ENCODE measurements at places on chromosomes 6 and 20. TPM values are rescaled to one million over a fixed set of nuclear protein-coding genes. Genes with fewer than 3 reads are reported as not detected.

GRCh38 chr6:111603685-111604084, 2.0 kb downstream of the TRAF3IP2 start:
- DNase-seq = no peak

- DNase-seq = no peak
These were observed 397.3 kb upstream of the NRSN1 start for GRCh38 chr6:23728707-23729106.

DNA sequence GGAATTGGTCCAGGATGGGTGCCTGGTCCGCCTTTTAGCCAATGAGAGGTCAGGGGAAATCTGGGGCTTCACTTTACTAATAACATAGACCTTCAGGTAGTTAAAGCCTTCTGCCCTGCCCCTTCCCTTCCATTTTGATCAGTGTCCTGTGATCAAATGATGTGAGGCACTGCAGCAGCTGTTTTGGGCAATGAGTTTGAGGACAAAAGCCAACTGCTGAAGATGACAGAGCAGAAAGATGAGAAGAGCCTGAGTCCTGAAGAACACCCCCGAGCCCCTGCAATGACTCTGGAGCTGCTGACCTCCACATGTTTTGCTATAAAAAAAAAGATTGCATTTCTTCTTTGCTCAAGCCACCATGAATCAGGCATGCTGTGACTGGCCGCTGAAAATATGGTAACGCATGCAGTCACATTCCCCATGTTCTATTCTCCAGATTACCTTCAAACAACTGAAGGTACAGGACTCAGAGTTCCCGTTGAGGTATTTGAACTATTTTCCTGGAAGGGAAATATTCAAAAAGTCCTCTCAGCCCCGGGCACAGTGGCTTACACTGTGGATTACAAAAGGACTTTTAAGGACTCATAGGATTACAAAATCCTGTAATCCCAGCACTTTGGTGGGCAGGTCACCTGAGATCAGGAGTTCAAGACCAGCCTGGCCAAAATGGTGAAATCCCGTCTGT, 45.7 kb upstream of the B4GALT5 start:
- no peak for DNase-seq

GRCh38 chr6:70312165-70312745, 9.4 kb upstream of the COL9A1 start:
- no peak for DNase-seq

DNA sequence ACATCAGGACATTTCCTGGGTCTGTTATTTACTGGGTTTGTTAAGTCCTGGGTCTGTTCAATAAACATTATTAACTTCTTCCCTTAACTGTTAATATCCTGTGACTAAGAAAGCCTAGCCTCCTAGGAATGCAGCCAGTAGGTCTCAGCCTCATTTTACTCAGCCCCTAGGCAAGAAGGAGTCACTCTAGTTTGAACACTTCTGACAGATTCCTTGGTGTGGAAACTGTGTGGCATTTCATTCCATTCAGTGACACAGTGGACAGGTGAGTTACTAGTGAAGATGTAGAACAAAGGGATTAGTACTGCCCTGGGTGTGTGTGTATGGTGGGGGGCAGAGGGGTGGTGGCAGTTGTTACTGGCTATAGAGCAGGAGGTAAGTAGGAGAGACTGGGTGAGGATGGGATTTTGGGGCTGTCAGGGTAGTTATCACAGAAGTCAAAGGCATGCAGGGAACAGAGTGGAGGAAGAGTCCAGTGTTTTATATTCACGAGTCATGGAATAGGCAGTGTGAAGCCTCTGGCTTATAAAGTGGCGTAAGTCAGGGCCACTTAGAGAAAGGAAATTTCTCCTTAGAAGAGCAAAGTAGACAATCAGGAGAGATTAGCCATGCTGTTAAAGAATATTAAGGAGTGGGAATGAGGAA, 28.4 kb downstream of the RNF182 start:
- no peak for DNase-seq

GRCh38 chr6:156851454-156851921, 74.3 kb downstream of the ARID1B start:
- no peak for DNase-seq

DNA sequence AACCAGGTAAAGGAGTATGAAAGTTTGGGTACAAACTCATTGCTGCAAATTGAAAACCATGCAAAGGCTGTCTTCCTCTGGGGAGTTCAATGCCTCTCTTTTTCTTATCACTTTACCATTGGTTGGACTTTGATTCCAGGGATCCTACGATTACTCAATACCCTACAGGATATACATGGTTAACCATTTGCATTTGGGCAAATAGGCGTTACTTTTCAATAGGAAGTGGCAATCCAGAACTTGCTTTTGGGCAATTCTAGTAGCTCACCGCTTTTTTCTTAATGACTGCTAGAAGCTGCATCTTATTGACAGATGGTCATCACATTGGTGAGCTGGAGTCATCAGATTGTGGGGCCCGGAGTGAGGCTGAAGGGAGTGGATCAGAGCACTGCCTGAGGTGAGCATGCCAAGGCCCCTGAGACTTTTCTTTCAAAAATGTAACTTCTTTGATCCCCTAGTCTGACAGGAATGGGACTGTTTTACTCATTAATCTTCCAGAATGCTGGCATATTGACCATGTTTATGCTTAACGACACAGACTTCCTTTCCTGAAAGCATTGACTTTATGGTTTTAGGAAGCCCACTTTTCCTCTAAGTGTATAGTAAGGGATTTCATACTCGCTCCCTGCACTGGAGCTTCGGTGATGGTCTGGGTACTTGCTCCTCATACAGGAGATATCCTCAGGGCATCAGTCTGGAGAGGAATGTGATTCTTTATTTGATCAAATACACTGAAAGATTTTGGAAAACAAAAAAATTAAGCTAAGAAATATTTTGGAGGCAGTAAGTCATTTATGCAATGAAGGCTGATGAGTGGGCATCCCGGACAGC, at the start of gene CCR6:
TSS of gene CCR6 (plus strand) at position 270 of the 831 bp plus-strand sequence. CDS start 13,039 bp downstream, outside the sequence.
- no peak for DNase-seq

DNA sequence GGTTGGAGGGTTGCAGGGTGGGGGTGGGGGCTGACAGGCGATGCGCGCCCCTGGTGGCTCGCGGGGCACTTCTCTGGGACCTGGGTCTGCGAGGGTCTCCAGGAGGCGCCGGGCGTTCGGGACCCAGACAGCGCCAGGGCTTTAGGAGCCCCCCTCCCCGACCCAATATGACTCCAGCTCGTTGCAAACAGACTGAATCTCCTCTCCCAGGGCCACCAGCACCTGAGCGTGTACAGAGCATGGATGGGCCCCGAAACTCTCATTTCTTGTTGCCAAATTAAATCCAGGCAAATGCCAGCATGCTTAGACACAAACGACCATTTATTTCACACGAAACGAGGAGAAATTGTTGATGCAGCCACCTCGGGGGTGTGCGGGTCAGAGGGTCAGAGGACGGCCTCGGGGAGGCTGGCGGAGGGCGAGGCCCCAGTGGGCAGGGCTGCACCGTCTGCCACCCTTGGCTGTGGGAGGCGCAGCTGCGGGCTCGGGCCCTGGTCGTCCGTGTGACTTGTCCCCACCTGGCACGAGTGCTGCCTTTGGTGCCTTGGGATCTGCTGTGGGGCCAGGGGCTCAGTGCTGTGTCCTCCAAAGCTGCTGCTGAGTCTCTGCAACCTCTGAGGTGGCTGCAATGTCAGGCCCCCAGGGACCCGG, 20.9 kb upstream of the GATA5 start:
- no peak for DNase-seq

- DNase-seq = no peak
These were observed 54.8 kb downstream of the ADAT2 start for GRCh38 chr6:143395699-143396098.

GRCh38 chr6:36544228-36544627, 3.1 kb downstream of the STK38 start:
- DNase-seq = no peak

- DNase-seq = no peak
These were observed 170.2 kb downstream of the PACRG start for GRCh38 chr6:162898011-162898410.

- DNase-seq = no peak
These were observed 67.1 kb downstream of the TFAP2A start for GRCh38 chr6:10347561-10348327.

GRCh38 chr6:75896526-75896925, 147.5 kb downstream of the MYO6 start:
- no peak for DNase-seq

DNA sequence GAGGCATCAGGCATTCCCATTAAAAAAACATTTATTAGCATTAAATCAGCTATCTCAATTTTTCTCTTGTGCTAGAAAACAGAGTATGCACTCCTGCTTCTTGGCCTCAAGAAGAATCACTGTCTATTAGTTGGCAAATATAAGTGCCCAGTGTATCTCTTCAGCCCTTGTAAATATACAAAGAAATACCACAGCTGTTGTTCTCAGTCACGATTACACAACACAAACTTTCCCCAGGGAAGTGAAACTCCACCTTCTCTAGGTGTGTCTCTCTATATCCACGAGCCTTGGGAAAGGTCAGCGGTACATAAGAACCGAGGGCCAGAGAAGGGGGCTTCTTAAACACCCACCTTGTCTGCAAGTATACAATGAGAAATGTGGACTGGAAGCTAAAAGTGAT, 194.7 kb downstream of the PKHD1 start:
- no peak for DNase-seq

- DNase-seq = no peak
These were observed 5.9 kb upstream of the TUBB2A start for GRCh38 chr6:3163248-3163594.

DNA sequence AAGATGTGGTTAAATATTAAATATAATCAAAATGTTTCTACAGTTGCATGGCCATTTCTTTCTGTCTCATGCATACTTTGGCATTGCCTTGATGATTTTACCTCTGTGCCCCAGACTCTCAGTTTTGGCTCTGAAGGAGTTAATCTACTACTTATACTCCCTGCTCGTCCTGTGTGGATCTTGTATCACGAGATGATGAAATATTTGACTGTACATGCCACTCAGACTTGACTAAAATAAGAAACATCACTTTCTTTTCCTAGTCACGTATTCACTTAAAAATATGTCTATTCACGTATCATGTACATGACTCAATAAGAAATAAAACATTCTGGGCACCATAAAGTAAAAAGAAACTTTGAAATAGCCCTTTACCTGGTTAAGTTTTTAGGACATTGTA, 397.7 kb downstream of the RFPL4B start:
- DNase-seq = no peak

- DNase-seq = no peak
These were observed 35.9 kb upstream of the PRL start for GRCh38 chr6:22332711-22333110.

DNA sequence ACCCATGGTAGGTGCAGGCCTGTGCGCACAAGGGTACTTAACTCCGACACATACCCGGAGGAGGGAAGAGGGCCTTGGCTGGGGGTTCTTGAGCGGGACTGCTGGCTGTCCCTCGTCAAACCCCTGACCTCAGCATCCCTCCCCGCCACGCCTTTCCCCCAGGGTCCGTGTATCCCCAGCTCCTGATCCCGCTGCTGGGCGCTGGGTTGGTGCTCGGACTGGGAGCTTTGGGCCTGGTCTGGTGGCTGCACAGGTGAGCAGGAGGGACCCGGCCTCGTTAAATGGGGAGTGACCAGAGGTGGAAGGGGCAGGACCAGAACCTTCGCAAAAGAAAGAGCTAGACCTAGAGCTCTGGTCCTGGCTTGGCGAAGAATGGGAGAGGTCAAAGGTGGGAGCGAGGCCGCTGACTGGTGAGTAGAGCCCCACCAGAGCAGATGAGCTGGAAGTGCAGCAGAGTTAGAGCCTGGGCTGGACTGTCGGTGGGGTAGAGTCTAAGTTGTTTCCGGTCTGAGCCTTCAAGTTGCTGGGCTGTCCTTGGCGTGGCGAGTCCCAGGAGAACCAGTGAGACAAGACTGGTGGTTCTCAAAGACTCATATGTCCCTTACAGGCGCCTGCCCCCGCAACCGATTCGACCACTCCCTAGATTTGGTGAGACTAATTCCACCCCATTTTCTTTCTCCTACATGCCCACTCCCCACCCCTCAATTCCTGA, 963 bp downstream of the MPIG6B start:
- DNase-seq = no peak

DNA sequence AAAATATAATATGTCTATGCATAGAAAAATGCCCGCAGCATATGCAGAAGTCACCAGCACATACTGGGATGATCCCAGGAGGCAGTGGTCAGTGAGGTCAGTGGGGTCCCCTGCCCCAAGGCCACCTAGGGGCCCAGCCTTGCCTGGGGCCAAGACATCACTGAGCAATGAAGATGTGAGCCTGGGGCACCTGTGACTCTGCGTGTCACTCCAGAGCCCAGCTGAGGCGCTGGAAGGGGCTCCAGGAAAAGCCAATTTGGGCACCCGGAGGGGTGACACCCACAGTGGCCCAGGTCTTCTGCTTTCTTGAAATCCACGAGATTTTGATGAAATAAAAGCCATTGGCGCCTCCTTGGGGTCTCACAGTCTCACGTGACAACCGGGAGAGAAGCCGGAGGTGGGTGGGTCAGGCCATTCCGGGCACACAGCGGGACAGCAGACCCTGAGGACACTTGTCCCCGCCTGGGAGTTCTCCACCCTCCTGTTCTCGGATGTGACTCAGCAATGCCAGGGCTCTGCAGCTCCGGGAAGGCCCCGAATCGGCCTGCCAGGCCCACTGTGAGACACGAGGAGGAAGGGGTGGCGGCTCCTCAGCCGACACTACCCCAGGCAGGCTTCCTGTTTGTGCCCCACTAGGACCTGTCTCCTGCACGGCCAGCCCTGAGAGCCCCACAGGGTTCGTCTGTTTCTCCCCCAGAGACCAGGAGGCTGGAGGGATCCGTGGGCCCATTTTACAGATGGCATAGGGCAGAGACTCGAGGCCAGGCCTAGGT, 24.4 kb upstream of the SLCO4A1 start:
- DNase-seq = no peak

Gene BNIP5
- 0.29 TPM for total RNA-seq

Gene RRBP1
- total RNA-seq = 356 TPM

Gene HAO1
- not detected for total RNA-seq

Gene RHAG
- not detected for total RNA-seq

Gene C6orf47
- total RNA-seq = 8.8 TPM
